Stimulated activated CD4-positive, alpha-beta T cell treated with anti-CD3 and anti-CD28 coated beads, Interleukin-2, amount 100 ng/mL, for 48 hours (primary cell): ENCODE measurements at places on chromosomes 4 and X.
A peak's percentile ranks its signal among the peaks of the same experiment; 100 is the strongest.

DNA sequence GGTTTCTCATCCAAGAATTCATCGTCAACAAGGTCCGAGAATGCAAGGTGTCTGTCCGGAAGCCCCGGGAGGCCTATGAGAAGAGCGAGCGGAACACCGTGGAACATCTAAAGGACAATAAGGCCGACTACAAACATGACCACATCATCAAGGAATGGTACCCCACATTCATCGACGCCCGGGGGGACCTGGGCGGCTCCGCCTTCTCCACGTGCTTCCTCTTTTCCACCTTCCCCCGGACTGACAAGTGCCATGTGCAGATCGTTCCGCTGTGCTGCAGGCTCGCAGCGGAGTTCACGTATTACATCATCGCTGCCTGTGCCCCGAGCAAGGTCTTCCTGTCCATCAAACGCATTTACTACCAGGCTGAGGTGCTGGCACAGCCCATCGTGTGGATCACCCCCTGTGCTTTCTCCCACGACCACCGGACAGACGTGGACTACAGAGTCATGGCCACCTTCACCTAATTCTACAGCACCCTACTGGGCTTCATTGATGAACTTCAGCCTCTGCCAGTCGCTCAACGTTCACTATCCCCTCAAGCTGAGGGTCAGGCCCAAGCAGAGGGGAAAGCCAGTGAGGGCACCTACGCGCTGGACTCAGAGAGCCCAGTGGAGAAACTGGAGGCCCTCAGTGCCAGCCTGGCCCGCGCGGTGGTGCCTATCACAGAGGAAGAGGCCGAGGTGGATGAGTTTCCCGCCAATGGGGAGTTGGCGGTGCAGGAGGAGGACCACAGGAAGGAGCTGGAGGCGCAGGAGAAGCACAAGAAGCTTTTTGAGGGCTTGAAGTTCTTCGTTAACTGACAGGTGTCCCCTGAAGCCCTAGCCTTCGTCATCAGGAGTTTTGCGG lies 125.9 kb upstream of the PABPC4L start:
- no peak for DNase-seq

DNA sequence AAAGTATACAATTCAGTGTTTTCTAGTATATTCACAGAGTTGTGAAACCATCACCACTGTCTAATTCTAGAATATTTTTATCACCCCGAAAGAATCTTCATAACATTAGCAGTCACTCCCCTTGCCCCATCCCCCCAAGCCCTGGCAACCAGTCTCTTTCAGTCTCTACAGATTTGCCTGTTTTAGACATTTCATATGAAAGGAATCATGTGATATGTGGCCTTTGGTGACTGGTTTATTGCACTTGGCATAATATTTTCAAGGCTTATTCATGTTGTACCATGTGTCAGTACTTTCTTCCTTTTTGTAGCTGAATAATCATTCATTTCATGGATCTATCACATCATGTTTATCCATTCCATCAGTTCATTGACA lies 371.7 kb downstream of the AFF2 start:
- DNase-seq: no peak

DNA sequence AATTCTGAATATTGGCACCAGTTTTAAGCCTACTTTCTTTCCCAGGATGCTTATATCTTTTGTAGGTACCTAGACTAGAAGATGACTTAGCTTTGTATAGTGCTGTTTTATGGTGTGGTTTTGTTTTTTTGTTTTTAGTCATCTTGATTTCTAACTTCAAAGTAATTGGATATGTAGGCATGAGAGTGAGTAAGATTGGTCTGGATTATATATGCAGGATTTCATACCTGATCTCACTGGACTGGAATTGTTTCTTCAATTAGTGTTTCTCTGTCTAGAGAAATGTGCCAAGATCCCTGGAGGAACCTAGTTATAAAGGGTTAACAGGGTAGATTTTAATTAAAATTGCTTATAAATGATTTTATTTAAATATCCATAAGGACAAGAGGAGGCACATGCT lies 23.1 kb downstream of the NAP1L5 start:
- DNase-seq: no peak

- no peak for DNase-seq
Observed at GRCh38 chr4:151962138-151962823, 201.5 kb upstream of the GATB start.

- DNase-seq: no peak
Observed at GRCh38 chrX:72038016-72038415, 93.7 kb downstream of the RTL5 start.

GRCh38 chr4:123889507-123889906 lies 492.9 kb downstream of the SPRY1 start:
- no peak for DNase-seq

- DNase-seq: peak; percentile 26
Observed at GRCh38 chrX:107825698-107826237, at the start of gene MID2. TSS of gene MID2 (plus strand) at chrX:107825866. CDS start at chrX:107826427, 561 bp downstream.

- DNase-seq: no peak
Observed at GRCh38 chr4:956531-957230, 16.7 kb downstream of the DGKQ start.

- no peak for DNase-seq
Observed at GRCh38 chr4:147776716-147777115, 44.8 kb downstream of the ARHGAP10 start.

- no peak for DNase-seq
Observed at GRCh38 chr4:11131491-11131890, 297.2 kb downstream of the HS3ST1 start.

GRCh38 chrX:44432641-44433040 lies 89.2 kb upstream of the EFHC2 start:
- no peak for DNase-seq

GRCh38 chrX:64850371-64851082 lies 125.7 kb downstream of the ZC4H2 start:
- DNase-seq: no peak

GRCh38 chr4:99720206-99720605 lies 62.6 kb upstream of the C4orf54 start:
- DNase-seq: no peak
